ENCODE measurements at places on chromosomes 2 and 18.

- no peak for ATAC-seq
These were observed 1.6 kb downstream of the ITGAV start for GRCh38 chr2:186591506-186591890.

DNA sequence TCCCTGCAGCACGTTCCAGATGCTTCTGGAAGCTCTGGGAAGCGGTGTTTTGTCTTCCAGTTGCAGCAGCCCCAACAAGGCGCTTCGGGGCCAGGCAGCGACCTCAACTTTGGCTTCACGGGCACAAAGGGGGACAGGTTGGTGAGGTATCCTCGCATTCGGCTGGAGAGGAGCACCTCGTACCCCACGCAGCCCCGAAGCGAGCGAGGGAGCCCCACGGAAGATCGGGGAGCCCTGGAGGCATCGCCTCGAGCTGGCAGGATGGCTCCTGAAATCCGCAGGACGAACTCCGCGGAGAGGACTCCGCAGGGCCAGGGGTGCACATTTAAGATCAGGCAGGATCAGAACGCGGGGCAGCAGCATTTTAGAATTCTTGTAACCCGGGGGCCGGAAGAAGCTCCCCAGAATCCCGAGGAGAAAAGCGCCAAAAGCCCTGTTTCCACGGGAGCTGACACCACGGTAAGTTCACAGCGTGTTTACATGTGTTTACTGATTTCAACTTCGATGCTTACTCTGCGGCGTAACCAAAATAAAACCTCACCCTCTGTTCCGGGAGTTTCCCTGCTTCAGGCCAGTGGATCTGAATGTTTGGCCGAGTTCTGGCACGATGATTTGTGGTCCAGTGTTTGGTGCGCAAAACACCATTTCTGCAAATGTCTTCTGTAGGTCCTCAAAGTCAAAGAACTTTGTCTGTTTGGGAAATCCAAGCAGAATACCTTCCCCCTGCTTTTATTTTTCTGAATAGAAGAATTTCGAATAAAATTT is 212.5 kb downstream of the NEDD4L start:
- no peak for ATAC-seq

- ATAC-seq, result no peak
These were observed 305.5 kb downstream of the ALK start for GRCh38 chr2:29615841-29616240.

- no peak for ATAC-seq
These were observed 15.3 kb downstream of the KYNU start for GRCh38 chr2:142892715-142893114.

GRCh38 chr2:127515383-127515915 is 10.8 kb downstream of the IWS1 start:
- ATAC-seq, result no peak

DNA sequence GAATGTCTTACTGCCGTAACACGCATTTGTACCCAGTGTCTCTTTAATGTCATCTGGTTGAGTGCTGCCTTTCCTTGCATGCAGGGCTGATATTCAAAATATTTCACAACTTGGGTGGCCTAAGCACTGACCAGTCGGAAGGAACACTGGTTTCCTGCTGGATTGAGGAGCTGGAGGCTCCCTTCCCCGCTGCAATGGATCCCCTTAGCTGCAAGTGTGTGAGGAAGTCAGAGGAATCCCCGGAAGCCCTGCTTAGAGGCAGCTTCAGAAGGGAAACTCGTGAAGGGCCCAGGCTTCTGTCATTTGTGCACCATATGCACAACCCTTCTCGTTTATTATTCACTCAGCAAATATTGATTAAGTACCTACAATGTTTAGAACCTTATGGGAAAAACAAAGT is 33.2 kb upstream of the SP3 start:
- no peak for ATAC-seq

- peak; percentile 53 for ATAC-seq
These were observed 267.3 kb downstream of the MTX2 start for GRCh38 chr2:176536439-176537133.

DNA sequence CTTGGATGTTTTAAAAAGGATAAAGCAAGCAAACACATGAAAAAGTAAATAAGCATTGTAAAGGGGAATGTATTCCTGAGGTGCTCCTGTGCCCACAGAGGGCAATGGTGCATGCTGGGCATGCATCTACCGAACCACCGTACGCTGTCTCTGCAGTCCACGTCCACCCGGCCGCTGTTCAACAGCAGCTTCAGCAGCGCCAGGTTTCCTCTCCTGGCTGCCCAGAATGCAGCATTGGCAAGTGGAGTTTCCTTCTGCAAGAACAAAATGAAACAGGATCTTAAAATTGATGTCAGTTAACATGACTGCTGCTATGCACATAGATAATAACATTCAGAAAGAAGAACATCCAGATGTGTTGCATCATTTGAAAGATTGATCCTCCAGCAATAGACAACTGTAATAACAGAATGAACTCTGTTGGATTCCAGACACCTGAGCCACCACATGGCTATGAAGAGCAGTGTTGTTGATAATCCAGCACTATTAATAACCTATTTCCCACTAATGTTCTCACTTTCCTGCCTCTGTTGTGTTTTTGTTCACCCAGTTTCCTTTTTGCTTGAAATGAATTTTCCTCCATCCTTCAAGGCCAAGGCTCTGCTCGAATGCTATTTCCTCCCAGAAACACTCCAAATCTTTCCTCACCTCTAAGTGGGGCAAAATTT is 13.6 kb downstream of the ANKRD29 start:
- ATAC-seq, result peak; percentile 32

- peak; percentile 36 for ATAC-seq
These were observed 2.9 kb upstream of the C2orf80 start for GRCh38 chr2:208192611-208193236.

DNA sequence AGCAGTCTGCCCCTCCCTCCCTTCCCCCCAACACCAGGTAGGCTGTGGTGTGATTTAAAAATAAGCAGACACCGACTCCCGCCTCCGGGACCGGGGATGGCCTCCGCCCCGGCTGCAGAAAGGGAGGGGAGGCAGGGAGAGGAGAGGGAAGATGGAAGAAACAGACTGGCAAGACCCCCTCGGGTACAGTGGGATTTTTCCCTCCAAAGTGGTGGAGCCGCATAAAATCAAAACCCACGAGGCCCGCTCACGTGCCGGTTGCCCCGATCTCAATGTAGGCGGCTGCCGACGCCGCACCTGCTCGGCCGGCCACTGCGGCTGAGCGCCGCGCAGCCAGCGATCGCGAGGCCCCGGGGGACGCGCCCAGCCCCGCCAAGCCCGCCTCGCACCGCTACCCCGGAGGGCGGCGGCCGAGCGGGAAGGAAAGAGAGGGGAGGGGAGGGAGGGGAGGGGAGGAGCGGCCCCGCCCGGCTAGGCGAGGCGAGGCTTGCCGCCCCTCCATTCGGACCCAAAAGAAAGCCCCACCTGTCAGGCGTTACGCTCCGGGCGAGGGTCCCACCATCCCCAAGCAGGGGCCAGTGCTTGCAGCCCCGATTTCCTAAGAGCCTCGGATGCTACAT is 811 bp downstream of the ADD2 start:
- peak; percentile 62 for ATAC-seq

GRCh38 chr2:45904946-45905631 is 253.6 kb downstream of the PRKCE start:
- ATAC-seq, result peak; percentile 98

DNA sequence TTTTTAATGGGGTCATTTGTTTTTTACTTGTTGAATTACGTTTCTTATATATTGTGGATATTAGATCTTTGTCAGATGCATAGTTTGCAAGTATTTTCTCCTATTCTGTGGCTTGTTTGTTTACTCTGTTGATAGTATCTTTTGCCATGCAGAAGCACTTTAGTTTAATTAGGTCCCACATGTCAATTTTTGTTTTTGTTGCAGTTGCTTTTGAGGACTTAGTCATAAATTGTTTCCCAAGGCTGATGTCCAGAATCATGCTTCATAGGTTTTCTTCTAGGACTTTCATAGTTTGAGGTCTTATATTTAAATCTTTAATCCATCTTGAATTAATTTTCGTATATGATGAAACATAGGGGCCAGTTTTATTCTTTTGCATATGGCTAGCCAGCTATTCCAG is 13.2 kb downstream of the PIKFYVE start:
- no peak for ATAC-seq

- ATAC-seq, result no peak
These were observed 78.7 kb downstream of the ABCA12 start for GRCh38 chr2:215059724-215060123.

DNA sequence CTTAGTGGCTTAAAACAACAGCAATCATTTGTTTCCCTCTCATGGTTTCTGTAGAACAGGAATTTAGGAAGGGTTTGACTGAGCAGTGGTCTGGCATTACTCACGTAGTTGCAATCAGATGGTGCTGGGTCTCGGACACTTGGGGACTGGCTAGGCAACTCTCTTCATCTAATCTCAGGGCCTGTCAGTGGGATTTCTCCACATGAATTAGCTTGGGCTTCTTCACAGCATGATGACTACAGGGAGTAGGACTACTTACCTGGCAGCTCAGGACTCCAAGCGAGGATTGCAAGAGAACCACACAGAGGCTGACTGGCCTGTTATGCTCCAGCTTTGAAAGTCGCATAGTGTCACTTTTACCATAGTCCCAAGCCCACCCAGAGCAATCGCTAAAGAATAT is 125.1 kb downstream of the TTC27 start:
- no peak for ATAC-seq

DNA sequence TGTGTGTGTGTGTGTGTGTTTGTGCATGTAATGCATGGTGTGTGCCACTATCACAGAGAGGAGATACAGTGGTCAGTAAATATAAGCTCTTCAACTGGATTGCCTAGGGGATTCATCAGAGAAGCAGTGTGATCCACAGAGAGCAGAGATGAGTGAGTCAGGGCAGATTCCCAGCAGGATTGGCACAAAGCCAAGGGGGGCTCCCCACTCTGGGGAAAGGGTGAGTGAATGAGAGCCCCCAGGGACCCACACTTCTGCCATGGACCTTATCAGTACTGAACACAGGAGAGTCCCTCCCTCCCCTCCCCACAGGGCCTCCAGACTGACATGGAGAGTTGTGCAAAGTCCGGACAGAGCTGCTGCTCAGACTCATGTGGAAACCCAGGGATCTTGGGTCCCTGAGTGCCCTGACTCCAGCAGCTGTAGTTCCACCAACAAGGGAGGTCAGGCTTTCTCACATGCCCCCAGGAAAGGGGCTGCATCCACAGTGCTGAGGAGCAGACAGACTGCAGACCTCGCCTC is 748.8 kb downstream of the NR4A2 start:
- ATAC-seq, result no peak

- ATAC-seq, result no peak
These were observed 38.4 kb downstream of the SLC9A2 start for GRCh38 chr2:102657770-102658169.

GRCh38 chr18:3611313-3612090 is 161.5 kb downstream of the TGIF1 start:
- no peak for ATAC-seq

- no peak for ATAC-seq
These were observed 46.2 kb downstream of the ANKRD44 start for GRCh38 chr2:197264332-197264731.

GRCh38 chr2:58971511-58972360 is 730.6 kb upstream of the FANCL start:
- no peak for ATAC-seq

- ATAC-seq, result peak; percentile 12
These were observed 239.5 kb downstream of the WDR7 start for GRCh38 chr18:56890632-56891031.

DNA sequence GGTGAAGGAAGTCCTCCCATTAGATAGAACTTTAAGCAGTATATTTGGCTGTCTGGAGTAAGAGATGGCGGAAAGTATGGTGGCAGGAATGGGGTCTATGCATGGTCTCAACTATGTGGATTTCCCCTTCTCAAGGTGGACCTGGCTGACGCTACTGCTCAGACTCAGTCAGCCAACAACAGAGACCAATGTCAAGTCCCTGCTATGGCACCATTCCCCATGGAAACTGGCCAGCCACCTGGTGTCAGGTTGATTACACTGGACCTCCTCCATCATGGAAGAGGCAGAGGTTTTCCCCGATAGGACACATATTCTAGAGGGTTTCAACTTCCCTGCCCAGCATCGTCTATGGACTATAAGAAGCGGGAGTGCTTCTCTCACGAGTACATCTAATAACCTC is 8.6 kb upstream of the FAHD2A start:
- no peak for ATAC-seq

DNA sequence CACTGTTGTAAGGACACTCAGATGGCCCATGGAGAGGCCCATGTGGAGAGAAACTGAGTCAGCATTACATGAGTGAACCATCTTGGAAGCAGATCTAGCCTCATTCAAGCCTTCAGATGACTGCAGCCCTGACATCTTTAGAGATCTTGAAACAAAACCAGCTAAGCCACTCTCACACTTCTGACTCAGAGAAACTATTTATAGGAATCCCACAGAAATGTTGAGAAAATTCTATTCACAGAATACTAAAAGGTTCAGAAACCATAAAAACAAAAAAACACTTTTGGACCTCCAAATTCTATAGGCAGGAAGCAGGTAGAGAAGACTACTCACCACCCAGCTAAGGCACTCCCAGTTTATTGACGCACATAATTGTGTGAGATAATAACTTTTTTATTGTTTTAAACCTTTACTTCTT is 8.7 kb downstream of the TMEM169 start:
- ATAC-seq, result no peak

GRCh38 chr18:13910986-13911385 is 4.3 kb downstream of the MC2R start:
- no peak for ATAC-seq

DNA sequence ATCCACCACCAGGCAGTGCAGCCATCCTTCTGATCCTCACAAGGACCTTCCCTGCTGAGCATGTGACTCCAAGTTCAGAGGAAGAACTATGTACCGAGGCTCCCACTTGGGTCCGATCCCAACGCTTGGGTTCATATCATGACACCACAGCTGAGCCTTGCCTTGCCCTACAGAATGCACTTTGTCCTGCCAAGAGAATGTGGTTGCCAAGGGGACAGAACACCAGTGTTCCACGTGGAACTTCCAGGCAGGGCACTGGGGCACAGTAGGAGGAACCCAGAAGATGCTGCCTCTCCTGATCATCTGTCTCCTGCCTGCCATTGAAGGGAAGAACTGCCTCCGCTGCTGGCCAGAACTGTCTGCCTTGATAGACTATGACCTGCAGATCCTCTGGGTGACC is at the start of gene TEX51:
Gene TEX51, plus strand, starts transcription at position 255 of the 400 bp plus-strand sequence. Its CDS starts 29 bp downstream, at position 284.
- no peak for ATAC-seq

All from motor neuron (in vitro differentiated cells).